ENCODE measurements at places on chromosomes 2 and 18. TPM values are rescaled to one million over a fixed set of nuclear protein-coding genes. Genes with fewer than 3 reads are reported as not detected.

ALLC gene
- not detected for polyA plus RNA-seq

DNA sequence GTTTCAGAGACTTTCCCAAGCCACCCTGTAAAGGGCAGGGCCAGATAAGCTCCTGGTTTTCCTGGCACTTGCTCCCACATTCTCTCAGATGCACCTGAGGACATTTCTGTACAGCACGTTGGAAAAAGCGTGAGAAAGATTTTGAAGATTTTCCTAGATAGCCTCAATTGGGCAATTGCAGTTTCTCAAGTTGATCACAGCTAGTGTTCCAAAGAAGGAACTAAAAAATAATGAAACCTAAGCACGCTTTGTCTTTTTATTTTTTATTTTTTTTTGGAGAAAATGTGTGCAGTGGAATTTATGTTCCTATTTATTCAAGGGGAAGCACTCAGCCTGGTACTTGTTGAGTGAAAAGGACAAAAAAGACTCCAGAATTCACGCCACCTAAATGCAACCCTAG is 429.1 kb downstream of the RNF144A start:
- H3K27me3 ChIP-seq = no peaks in the 10 kb centered on the region
- no peak overlapping the region for H3K4me3 ChIP-seq
- H3K4me1 ChIP-seq = no peaks in the 10 kb centered on the region
- DNase-seq = no peak

TEKT4 gene
- not detected for polyA plus RNA-seq

DNA sequence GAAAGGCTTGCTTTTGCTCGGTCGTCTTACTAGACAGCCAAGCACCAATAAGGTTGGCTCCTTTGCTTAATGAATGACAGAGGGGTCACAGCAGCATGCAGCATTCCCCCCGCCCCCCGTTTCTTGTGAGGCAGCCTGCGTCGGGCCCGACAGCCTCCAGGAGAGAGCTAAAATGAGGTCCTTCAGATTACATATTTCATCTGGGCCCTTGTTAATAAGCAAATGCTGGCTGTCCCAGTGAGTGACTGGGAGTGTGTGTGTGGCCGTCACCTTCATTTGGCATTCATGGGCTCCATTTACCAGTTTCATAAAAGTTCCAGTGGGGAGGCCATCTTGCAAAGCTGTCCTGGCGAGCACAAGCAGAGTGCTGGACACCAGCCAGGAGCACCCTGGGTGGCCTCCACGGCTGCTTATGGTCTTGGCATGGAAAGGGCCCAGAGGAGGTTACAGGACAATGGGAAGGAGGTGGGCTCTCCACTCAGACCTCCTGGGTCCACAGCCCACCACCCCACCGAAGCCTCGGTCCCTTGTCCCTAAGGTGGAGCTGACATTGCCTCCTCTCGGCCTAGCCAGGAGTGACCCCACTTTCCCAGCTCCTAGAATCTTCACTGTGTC is 37.2 kb downstream of the ODC1 start:
- no peak overlapping the region for H3K4me3 ChIP-seq
- H3K4me1 ChIP-seq = peaks cover 68% of the 10 kb centered on the region
- no peaks in the 10 kb centered on the region for H3K27me3 ChIP-seq
- DNase-seq = no peak
- peaks cover 67% of the 10 kb centered on the region for H3K36me3 ChIP-seq
- peak overlapping the region; percentile 26 for H3K27ac ChIP-seq

MAPK4 gene
- 0.81 TPM for polyA plus RNA-seq
